ENCODE measurements at places on chromosomes 3 and 15. TPM values are rescaled to one million over a fixed set of nuclear protein-coding genes. Genes with fewer than 3 reads are reported as not detected.

DNA sequence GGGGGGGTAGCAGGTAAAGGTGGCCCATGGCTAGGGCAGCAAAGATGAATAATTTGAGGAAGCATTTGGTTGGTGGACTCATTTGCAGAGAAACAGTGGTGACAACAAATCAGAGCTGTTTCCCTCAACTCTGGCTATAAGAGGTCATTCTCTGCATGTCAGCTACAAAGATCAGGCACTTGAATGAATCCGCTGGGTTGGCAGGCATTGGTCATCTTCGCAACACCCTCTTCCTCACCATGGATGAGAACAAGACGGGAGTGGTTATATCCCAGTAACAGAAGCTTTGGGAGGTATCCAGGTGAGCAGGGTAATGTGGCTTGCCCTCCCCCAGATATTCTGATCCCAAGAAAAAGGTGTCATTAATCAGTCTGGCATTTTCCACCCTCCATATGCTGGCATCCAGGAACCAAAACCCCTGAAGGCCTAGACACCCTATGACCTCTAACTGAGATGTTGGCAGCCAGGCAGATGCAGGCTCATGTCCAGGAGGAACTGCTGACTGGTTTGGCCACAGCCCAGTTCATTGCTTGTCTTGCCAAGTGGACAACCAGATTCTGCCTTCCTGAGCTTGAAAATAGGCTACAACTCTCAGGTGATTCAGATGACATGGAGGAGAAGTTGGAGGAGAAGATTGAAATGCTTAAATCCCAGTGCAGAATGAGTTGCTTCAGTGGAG lies 108.9 kb upstream of the TRIM42 start:
- no peaks in the 10 kb centered on the region for H3K4me1 ChIP-seq
- H3K27ac ChIP-seq = no peak overlapping the region
- H3K27me3 ChIP-seq = no peaks in the 10 kb centered on the region
- H3K36me3 ChIP-seq = no peaks in the 10 kb centered on the region
- no peak overlapping the region for H3K4me3 ChIP-seq
- no peak for DNase-seq

DNA sequence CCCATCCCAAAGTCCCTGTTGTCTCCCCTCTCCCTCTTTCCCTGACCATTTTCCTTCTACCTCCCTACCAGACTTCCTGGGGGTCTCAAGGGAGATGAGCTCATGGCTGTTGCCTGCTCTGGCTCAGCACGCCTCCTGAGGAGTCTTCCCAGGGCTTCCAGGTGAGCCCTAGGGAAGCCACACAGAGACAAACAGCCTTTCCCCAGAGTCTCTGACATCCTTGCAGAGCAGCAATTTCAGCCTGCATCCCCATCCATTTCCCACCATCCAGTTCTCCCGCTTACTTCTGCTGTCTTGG lies 189.2 kb upstream of the LINGO1 start:
- H3K4me3 ChIP-seq = no peak overlapping the region
- DNase-seq = no peak
- no peak overlapping the region for H3K27ac ChIP-seq
- H3K27me3 ChIP-seq = peaks cover 12% of the 10 kb centered on the region

GRCh38 chr15:25860885-25861866 lies 2.0 kb downstream of the ATP10A start:
- no peaks in the 10 kb centered on the region for H3K4me1 ChIP-seq
- no peak overlapping the region for H3K4me3 ChIP-seq
- no peaks in the 10 kb centered on the region for H3K36me3 ChIP-seq

DNA sequence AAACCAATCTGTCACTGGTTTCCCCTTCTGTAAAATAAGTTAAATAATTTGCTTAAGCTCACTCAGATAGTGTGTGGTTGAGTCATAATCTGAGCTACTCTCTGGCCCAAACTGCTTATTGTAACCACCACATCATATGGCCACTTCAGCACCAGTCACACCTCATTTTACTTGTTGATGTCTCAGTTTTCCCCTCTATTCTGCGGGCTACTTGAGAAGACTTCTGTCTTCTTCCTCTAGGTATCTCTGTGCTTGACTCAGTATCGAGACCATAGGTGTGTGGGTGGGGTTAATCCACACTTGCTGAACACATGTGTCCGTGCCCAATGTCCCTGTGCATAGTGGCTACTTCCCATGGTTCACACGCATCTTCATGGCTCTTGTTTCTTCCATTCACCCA lies 32.9 kb downstream of the CRYGS start:
- peaks cover 51% of the 10 kb centered on the region for H3K4me1 ChIP-seq
- H3K4me3 ChIP-seq = no peak overlapping the region
- peak; percentile 70 for DNase-seq
- H3K27ac ChIP-seq = 0 out of 2 replicates have a peak overlapping the region, but pooled peaks have one; percentile 29

DNA sequence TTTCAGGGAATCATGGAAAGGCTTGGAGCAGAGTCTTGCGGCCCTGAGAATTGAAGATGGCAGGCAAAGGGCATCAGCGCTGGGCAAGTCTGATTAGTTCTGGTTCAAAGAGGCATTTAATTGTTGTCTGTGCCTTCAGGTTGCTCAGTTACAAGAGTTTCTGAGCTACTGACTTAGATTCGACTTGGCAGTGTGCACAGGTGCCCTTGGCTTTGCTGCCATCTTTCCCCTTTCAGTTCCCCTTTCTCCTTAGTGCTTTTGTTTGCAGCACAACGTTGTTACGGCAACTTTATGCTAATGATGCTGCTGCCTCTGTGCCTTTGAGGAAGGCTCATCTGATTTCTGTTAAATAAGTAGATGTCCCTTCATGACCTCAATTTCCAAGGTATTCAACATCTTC lies 12.5 kb downstream of the P2RY14 start:
- H3K36me3 ChIP-seq = no peaks in the 10 kb centered on the region
- no peak overlapping the region for H3K27ac ChIP-seq
- H3K27me3 ChIP-seq = no peaks in the 10 kb centered on the region
- H3K4me1 ChIP-seq = peaks cover 7% of the 10 kb centered on the region

GRCh38 chr3:70729845-70730244 lies 417.4 kb upstream of the MDFIC2 start:
- no peaks in the 10 kb centered on the region for H3K27me3 ChIP-seq
- H3K27ac ChIP-seq = no peak overlapping the region
- no peak for DNase-seq
- H3K36me3 ChIP-seq = no peaks in the 10 kb centered on the region
- no peaks in the 10 kb centered on the region for H3K4me1 ChIP-seq
- no peak overlapping the region for H3K4me3 ChIP-seq

GRCh38 chr15:62593681-62594399 lies 428.8 kb upstream of the C2CD4B start:
- no peak overlapping the region for H3K27ac ChIP-seq
- H3K27me3 ChIP-seq = no peaks in the 10 kb centered on the region
- no peak overlapping the region for H3K4me3 ChIP-seq
- DNase-seq = no peak
- no peaks in the 10 kb centered on the region for H3K4me1 ChIP-seq

GRCh38 chr3:182083112-182083511 lies 371.4 kb downstream of the SOX2 start:
- no peaks in the 10 kb centered on the region for H3K36me3 ChIP-seq
- no peak overlapping the region for H3K27ac ChIP-seq
- H3K4me1 ChIP-seq = no peaks in the 10 kb centered on the region
- no peaks in the 10 kb centered on the region for H3K27me3 ChIP-seq
- no peak for DNase-seq

DNA sequence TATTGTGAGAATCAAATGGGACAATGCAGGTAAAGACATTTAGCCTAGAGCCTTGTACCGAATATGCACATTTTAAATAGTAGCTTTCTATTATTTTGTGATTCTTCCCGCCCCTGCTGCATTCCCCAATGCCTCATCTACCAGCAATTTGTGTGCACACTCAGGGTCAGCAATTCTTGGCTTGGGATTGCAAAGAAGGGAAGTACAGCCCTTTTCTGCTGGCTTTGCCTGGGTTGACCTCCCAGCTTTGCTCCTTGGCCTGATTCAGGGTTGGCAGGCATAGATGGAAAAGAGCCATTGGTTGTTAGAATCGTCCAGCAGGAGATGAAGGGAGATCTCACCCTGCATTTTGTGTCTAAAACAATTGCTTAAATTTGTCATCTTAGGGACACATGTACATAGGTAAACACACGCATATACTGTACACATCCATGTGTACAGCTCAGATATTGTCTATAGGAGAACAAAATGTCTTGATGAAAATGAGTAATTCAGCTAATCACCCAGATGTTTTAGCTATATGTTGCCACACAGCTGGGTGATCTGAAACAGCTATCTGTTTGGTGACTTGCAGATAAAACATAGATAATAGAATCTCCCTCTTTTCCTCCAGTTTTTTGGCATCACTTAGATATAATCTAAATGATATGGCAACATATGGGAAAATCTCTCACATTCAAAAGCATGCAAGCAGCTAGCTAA lies 340.9 kb upstream of the TBL1XR1 start:
- no peaks in the 10 kb centered on the region for H3K27me3 ChIP-seq
- H3K27ac ChIP-seq = no peak overlapping the region
- H3K4me1 ChIP-seq = peaks cover 13% of the 10 kb centered on the region
- no peaks in the 10 kb centered on the region for H3K36me3 ChIP-seq
- DNase-seq = no peak

- H3K27me3 ChIP-seq = no peaks in the 10 kb centered on the region
- H3K4me1 ChIP-seq = peaks cover 17% of the 10 kb centered on the region
- no peak overlapping the region for H3K4me3 ChIP-seq
- no peak overlapping the region for H3K27ac ChIP-seq
- no peak for DNase-seq
Measured at GRCh38 chr3:15500107-15500724, 21.3 kb downstream of the COLQ start.

DNA sequence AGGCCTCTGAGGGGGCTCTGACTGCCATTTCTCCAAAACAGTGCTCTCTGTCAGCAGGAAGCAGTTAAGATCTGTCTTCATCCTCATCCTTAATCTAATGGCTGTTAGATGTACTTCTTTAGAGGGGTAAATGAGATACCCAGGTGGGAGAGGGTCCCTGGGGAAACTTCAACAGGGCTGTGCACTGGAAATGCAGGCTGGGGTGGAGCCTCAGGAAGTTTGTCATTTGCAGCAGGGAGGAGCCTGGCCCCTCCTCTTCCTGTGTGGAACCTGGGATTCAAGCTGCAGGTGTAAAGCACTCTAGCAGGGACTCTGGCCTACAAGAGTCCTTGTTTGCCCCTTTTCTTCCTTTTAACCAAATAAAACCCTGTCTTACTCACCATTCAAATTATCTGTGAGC lies 1173.6 kb downstream of the OTOL1 start:
- no peaks in the 10 kb centered on the region for H3K4me1 ChIP-seq
- no peak for DNase-seq
- H3K27ac ChIP-seq = no peak overlapping the region
- H3K36me3 ChIP-seq = no peaks in the 10 kb centered on the region
- no peak overlapping the region for H3K4me3 ChIP-seq

GRCh38 chr3:14461748-14462324 lies 59.4 kb downstream of the SLC6A6 start:
- no peak overlapping the region for H3K27ac ChIP-seq
- DNase-seq = no peak
- no peaks in the 10 kb centered on the region for H3K27me3 ChIP-seq
- H3K4me3 ChIP-seq = no peak overlapping the region
- H3K36me3 ChIP-seq = peaks cover 9% of the 10 kb centered on the region
- H3K4me1 ChIP-seq = no peaks in the 10 kb centered on the region

DNA sequence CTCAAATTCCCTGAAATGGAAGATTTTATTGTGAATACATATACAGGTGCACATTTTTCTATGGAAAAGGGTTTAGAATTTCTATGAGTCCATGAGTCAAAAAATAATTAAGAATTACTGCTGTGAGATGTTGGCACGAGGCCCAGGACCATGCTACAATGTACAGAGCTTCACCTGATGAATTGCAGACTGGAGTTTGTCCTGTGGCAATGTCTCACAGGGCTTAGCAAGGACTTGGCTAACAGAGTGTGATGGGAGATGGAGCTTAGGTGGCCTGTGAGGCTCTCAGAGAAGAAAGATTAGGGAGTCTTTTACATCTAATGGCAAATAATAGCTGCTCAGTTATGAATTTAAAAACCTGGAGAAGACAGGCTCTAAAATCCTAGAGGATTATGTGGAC lies 219.5 kb upstream of the CBLB start:
- no peaks in the 10 kb centered on the region for H3K27me3 ChIP-seq
- no peak overlapping the region for H3K27ac ChIP-seq
- DNase-seq = no peak
- H3K4me3 ChIP-seq = no peak overlapping the region

GRCh38 chr15:75109736-75110130 lies 86.3 kb downstream of the PPCDC start:
- H3K4me1 ChIP-seq = peaks cover 87% of the 10 kb centered on the region
- no peaks in the 10 kb centered on the region for H3K27me3 ChIP-seq
- H3K27ac ChIP-seq = peak overlapping the region; percentile 99
- DNase-seq = no peak
- H3K4me3 ChIP-seq = no peak overlapping the region

- H3K27ac ChIP-seq = no peak overlapping the region
- no peak for DNase-seq
- no peaks in the 10 kb centered on the region for H3K36me3 ChIP-seq
- H3K4me3 ChIP-seq = no peak overlapping the region
- no peaks in the 10 kb centered on the region for H3K4me1 ChIP-seq
Measured at GRCh38 chr3:126835472-126836219, 131.6 kb downstream of the CHCHD6 start.

DNA sequence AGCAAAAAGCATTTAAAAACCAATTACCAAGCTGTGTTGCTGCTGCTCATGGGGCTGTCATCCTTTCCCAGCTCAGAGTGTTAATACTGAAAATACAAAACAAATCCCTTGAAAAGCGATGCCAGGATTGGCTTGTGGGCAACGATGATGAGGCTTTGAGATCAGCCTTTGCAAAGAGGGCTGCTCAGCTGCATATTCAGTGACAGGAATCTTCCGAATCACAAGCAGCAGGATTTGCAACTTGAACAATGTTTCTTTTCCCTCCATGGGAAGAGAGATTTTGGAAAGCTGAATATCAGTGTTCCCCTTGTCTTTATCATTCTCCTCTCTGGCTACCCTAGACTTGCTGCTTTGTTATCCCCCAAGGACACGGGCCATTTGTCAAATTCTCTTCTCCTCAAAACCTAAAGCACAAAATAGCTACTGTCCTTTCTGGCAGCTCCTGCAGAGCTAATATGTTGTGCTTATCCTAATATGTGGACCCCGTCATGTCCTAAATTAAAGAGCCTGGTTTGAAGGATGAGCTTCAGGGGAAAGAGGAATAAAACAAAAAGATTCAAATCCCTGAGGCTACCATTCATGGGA lies 375.8 kb downstream of the GAP43 start:
- no peaks in the 10 kb centered on the region for H3K27me3 ChIP-seq
- no peak overlapping the region for H3K4me3 ChIP-seq
- H3K27ac ChIP-seq = no peak overlapping the region
- H3K4me1 ChIP-seq = peaks cover 13% of the 10 kb centered on the region

The IL17RB gene
- total RNA-seq = 2.2 TPM

The COL6A5 gene
- total RNA-seq = not detected

The SI gene
- not detected for total RNA-seq

The ADIPOQ gene
- total RNA-seq = not detected

The VPS8 gene
- total RNA-seq = 29.3 TPM

The LIPC gene
- not detected for total RNA-seq

The COL8A1 gene
- 0.10 TPM for total RNA-seq

The SLC28A2 gene
- total RNA-seq = not detected

The RNF7 gene
- 71.4 TPM for total RNA-seq
